ENCODE measurements at places on chromosomes 13 and 19.

DNA sequence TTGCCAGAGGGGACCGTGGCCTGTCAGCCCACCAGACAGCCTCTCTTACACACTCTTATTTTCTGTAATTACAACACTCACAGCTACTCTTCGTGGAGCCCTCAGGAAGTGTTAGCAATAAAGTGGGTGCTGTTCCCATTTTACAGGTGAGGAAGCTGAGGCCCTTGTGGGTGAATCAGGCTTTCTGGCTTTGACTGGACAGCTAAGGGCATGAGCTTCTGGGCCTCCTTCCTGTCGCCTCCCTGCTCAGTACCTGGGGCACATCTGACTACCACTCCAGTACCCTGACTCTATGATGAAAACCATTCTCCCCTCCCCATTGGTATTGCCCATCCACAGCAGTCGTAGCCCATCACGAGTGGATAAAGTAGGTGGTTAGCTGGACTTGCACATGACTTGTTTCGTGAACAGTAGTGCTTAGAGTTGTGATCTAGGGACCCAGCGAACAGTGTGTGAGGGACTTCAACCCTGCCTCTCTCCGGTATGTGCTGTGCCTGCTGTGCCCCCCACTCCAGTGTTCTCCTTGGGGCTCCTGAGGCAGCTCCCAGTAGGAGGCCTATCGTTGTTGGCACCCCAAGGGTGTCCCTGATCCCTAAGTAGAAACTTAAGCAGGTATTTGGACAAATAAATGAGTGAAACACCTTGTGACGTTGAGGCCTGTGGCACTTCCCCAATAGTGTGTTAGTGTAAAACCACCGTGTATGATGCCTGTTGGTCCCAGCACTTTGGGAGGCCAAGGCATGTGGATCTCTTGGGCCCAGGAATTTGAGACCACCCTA is 38.6 kb downstream of the GATAD2A start:
- no peak for DNase-seq

DNA sequence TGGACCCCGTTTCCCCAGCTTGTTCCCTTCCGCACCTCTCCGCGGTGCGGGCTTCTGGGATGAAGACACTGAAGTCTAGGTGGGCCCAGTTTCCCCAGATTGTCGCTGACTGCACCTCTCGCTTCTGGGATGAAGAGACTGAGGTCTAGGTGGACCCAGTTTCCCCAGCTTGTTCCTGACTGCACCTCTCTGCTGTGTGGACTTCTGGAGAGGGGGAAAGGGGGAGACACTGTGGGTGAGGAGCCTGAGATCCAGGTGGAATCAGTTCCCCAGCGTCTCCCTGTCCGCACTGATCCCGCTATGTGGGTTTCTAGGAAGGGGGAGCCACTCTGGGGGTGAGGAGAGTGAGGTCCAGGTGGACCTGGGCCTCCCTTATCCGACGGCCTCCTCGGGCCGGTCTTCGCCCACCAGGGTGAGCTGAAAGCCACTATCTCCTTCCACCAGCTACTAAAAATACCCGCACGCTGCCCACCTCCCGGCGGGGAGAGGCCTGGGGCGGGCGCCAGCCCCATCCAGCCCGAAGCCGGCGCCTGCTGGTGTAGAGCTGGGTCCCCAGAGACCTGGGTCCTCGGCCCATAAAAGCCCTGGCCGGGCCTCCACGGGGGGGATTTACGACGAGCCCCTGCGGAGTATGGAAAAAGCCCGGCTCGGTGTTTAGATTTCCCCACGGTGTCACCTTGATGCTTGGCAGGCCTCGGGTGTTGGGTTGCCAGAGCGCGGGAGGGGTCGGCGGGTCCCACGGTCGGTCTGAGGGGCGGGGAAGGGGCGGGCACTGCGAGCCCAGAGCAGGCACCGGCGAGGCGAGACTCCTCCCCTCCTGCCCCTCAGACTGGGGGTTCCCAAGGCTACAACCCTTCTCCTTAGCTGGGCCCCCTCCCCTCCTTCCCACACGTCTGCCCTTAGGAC is 10.6 kb downstream of the FUT6 start:
- DNase-seq = peak; percentile 46

GRCh38 chr19:31168106-31168625 is 181.1 kb downstream of the TSHZ3 start:
- no peak for DNase-seq

DNA sequence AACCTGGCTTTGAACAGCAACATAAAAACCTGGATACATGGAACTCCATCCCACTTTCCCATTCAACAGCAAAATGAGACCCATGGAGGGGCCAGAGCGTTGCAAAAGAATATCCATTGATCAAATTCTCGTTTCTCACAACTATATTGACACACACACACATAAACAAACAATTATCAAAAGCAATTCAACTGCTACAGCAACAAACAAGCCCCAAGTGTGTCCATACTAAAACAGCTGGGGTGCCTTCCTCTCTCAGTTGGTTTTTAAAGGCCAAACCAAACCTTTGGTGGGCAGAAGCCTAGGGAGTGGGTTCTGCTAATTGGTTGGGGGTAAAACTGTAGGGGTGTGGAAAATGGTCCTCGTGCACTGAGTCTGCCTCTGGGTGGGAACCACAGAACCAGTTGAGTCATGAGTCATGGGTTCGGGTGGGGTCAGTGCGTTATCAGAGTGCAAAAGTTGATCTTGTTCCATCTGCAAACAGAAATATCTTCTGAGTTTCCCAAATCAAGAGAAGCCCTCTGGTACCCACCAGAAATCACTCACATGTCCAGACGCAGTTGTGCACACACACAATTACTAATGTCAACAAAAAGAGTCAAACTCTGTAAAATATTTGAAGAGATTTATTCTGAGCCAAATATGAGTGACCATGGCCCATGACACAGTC is 18.5 kb downstream of the GPR42 start:
- DNase-seq = no peak

DNA sequence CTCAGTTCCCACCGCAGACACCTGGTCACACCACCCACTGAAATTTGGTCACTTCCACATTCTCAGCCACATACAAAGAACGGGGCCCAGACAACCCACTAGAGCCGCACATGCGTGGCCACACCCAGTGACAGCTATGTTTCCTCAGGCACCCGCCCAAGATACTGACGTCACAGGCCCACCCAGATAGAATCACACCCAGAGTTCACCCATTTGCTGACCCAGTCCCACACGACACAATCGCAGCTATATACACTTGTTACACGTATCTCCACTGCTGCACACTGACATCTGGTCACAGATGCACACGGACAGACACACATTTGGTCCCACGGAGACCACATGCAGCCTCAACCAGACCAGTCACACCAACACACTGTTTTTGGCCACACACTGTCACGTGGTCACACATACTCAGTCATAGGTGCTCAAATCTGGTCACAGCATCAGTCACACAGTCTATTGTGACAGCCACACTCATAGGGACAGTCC is 2.9 kb downstream of the NUMBL start:
- no peak for DNase-seq

- no peak for DNase-seq
Measured at GRCh38 chr19:3073159-3073563, 10.9 kb upstream of the TLE5 start.

DNA sequence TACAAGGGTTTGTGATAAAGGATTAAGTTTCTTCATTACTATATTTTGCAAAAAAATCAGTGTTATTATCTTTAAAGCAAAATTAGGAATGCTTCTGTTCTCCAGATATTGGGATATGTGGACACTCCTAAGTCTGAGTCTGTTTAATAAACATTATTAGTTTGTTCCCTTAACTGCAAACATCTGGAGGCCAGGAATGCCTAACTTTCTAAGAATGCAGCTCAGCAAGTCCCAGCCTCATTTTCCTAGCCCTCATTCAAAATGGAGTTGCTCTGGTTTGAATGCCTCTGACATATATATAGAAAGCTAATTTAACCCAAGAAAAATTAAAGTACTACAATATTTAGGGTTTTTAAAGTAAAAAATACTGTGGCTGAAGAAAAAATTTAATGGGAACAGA is 33.6 kb upstream of the EDNRB start:
- no peak for DNase-seq

GRCh38 chr13:26756961-26757360 is 3.6 kb downstream of the GPR12 start:
- no peak for DNase-seq

GRCh38 chr13:45142440-45143345 is 22.4 kb downstream of the GTF2F2 start:
- DNase-seq = no peak

DNA sequence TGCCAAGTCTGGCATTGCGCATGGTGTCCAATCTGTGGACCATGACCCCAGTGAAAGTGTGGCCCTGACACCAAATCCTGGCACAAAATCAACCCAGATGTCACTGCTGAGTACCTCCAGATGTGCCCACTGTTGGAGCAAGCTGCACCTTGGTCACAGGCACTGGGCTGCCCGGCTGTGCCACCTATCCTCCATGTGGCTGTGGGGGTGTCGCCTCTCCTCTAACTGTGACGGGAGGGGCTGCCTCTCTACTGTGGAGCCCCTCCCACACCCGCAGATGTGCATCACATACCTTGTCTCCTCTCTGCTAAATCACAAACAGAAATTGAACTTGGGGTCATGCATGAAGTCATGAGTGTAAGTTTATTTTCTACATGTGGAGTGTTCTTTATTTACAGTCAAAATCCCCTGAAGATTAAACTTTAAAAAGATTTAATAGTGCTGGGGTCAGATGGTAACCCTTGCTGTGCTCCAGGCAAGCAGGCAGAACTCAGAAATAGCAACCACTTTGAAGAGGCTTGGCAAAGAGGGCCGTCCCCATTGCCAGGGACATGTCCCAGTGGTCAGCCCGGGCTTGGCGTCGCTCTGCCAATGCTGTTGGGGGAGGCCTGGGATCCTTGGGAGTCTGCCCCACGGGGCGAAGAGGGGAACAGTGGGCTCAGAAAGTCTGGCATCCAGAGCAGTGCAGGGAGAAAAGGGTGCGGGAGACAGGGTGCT is 46.4 kb upstream of the ZNF536 start:
- no peak for DNase-seq

GRCh38 chr19:51693260-51693659 is at the start of gene SPACA6:
TSS of gene SPACA6 (plus strand) at chr19:51693330. CDS start at chr19:51693527, 197 bp downstream.
- no peak for DNase-seq

- DNase-seq = no peak
Measured at GRCh38 chr13:97329331-97329730, 104.6 kb upstream of the RAP2A start.

DNA sequence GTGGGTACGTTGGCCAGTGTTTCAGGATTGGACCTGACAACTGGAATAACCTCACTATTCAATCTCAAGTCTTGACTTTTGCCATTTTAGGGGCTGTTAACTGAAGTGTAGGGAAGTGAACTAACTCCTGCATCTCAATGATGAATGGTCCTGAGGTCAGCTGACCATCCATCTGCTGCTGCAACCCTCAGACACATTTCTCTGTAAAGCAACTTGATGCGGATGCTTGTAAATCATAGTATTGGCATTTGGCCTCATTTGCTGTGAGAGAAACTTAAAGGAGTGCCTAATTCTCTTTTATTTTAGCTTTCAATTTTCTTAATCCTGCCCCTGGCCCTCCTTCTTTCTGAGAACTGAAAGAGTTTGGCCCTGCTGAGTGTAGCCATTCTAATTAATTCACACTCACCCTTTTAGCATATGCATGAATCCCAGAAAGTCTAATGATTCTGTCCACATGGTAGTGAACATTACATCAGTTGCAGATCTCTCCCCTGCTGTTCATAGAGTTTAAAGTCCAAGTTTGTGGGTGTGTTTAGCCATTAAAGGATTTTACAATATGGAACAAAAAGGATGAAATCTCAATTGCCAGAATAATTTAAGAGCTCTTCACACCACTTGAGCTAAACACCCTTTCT is 1531.4 kb upstream of the SLC10A2 start:
- no peak for DNase-seq

DNA sequence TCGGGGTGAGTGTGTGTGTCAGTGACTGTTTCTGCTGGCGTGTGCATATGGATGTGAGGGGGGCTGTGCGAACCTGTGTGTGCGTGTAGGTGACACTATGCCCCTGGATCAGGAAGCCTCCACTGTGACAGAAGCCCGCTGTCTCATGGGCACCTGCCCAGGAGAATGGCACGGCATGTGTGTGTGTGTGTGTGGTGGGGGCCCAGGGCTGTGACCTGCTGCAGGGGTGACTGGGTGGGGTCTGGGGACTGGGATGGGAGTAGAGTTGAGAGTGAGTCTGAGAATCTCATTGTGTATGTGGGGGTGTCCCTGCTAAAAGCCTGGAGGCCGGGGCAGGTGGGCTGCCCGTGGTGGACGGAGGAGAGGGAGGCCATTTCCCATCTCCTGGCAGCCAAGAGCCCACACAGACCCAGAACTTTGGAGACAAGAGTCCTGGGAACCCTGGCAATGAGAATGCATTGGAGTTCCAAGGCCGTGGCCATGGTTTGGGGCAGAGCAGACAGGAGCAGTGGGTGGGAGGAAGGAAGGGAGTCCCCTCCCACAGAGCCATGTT is 6.4 kb upstream of the TPM4 start:
- no peak for DNase-seq

GRCh38 chr19:33449799-33450198 is 71.8 kb downstream of the PEPD start:
- DNase-seq = no peak

- no peak for DNase-seq
Measured at GRCh38 chr19:17180997-17181702, 34.0 kb upstream of the USE1 start.

- DNase-seq = no peak
Measured at GRCh38 chr13:39433651-39434050, 169.3 kb downstream of the LHFPL6 start.

GRCh38 chr19:33621065-33621785 is 528 bp upstream of the CHST8 start:
- no peak for DNase-seq

GRCh38 chr13:63737418-63737817 is 2321.8 kb upstream of the PCDH20 start:
- DNase-seq = no peak

DNA sequence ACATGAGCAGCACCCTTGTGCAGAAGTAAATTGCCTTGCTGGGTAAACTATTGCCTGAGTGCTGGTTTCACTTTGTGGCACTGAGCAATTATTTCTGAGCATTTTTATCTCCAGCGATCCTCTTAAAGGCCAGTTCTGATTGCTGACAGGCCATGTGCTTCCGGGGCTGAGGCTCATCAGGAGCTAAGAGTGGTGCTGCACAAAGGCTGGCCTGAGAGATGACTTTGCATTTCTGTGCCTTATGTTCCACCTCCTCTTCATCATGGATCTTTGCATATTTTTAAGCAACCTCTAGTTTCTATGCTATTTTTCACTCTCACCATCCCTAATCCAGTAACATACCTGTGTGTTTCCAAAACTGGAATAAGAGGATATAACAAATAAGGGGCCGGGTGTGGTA is 17.6 kb upstream of the COG6 start:
- no peak for DNase-seq

- peak; percentile 69 for DNase-seq
Measured at GRCh38 chr19:29620931-29621351, 14.9 kb downstream of the POP4 start.

- no peak for DNase-seq
Measured at GRCh38 chr19:34989298-34989697, 10.8 kb upstream of the GRAMD1A start.

GRCh38 chr19:5829567-5830310 is 9.8 kb downstream of the FUT6 start:
- DNase-seq = no peak
